ENCODE measurements at places on chromosomes 5 and 9. TPM values are rescaled to one million over a fixed set of nuclear protein-coding genes. Genes with fewer than 3 reads are reported as not detected.
A peak's percentile ranks its signal among the peaks of the same experiment; 100 is the strongest.

Gene OR1Q1
- total RNA-seq: not detected

Gene EPB41L4A
- total RNA-seq: not detected

Gene CDO1
- total RNA-seq: not detected

Gene CARD9
- 0.98 TPM for total RNA-seq

Gene NEUROG1
- not detected for total RNA-seq

DNA sequence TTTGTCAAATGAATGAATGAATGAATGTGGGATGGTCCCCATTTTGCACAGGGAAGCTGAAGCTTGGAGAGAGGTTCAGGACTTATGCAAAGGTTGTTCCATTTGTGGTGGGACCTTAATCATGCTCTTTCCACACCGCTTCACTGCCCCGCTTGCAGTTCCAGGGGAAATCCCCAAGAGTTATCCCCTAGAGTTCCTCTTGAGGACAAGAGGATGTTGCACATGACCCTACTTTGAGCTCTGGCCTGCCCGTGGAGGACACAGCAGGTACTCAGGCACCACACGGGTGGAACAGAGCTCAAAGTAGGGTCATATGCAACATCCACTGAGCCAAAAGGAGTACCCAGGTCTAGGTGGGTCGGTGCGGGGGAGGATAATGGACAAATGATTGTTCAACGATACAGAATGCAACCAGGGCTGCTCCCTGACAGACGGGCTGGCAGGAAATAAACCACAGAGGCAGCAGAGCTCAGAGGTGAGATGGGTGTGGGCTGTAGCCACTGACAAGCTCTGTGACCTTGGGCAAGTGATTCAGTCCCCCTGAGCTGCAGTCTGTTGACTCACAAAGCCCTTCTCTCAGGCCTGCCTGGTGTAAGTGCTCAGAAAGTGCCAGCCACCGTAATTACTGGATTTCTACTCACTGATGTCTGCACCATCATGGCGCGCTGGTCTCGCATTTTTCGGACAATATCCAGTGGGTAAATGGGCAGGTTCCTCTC is 60.3 kb upstream of the EPB41L4B start:
- DNase-seq: no peak

DNA sequence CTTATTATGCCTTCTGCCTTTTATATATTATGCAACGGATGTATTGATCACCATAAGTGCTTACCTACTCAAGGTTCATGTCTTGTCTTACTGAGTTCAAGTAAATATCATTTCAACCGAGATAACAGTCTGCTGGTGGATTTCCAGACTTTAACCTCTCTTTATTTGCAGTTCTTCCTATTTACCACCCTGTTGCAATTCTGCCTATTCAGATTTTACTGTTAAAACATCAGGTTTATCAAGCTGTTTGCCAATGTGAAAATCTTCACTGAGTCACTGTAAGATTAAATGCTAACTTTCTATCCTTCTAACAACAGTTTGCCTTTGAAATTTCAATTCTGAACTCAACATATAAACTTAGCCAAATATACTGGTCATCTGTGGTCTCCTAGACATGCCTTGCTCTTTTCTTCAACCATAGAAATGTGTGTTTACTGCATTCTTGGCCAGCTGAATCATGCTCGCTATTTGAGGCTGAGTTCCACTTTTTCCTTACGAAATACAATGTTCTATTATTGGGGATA is 471.7 kb upstream of the RORB start:
- DNase-seq: no peak

- peak; percentile 67 for DNase-seq
These were observed at the start of gene REEP2 for GRCh38 chr5:138438724-138439476. TSS of gene REEP2 (plus strand) at chr5:138439057. CDS start at chr5:138439209, 152 bp downstream.

- no peak for DNase-seq
These were observed 3.3 kb downstream of the SNAPC3 start for GRCh38 chr9:15426019-15426418.

DNA sequence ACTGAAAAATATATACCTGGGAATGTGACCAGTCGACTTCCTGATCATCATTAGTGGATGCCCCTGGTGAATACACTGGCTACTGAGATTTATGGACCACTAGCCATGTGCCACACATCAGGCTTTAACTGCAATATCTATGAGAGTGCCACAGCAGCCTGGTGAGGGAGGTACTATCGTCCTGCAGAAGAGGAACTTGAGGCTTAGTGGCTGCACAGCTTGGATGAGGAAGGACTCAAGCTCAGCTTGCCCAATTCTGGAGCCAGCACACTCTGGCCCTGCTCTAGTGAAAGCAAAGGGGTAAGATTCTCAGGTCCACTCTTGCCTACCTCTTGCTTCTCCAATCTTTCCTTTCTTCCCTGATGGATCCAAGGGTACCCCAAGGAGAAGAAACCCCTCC is 129.3 kb downstream of the ENTREP1 start:
- no peak for DNase-seq

DNA sequence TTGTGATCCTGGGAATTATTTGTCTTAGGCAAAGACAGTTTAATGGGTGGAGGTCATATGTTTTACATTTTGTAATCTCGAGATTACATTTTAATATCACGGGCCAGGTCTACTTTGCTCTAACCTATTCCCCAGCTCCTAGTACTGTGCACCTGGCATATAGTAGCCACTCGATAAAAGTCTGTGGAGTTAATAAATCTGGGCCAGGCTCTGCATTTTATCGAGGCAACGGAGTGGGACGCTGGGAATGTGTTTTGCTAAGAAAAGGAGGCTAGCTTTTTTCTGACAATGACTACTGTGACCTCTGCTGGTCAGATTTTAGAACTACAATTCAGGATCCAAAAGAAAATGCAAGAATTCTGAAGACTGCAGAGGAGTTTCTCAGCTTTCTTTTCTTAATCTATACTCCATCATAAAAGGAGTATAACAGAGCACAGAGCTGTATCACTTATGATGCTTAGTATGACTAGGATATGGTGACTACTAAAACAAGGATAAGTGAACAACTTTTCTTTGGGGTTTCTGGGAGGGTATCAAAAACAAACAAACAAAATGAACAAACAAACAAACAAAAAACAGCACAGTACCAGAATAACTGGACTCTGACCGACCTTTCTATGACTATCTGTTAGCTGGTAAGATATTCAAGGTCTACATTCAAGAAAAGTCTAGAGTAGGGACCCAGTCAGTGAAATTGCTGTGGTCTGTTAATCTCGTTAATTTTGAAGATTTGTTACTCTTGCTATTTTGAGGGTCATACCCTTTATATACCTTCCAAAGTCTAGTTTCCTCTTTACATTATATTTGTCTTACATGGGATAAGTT is 46.1 kb upstream of the CER1 start:
- peak; percentile 82 for DNase-seq

DNA sequence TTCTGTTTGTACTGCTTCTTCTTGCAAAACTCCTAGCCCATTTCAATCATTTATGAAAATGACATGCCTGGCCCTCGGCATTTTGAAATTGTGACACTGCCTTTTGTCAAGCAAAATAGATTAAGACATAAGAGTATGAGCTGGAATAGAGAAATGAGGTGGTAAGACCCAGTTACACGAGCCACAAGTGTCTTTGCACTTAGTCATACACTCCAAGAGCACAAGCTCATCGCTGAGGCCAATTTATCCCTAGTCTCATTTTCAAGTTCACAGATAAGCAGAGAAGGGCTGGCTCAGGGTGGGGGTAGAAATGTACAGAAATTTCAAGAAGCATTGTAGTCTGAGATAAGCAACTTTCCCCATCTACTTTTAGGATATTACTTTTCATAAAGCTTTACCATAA is 40.6 kb upstream of the MAP1B start:
- peak; percentile 16 for DNase-seq

- no peak for DNase-seq
These were observed 50.2 kb downstream of the PLPP1 start for GRCh38 chr5:55484531-55484930.

DNA sequence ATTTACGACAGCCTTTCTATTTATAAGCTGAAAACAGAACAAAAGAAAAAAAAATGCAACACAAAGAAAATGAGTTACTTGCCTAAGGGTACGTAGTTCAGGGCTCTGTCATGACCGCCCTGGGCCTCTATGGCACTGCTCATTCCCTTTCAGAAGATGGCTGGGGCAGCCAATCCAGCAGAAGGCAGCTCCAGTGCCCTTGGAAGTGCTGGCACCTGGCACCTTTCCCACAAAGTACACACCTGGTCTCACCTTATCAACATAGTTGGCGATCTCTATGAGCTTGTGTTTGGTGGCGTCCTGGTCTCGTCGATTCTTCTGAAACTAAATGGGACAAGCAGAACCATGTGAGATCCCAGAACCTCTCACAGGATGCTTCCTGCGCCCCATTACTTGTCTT is 53.2 kb downstream of the NIPAL4 start:
- DNase-seq: no peak

DNA sequence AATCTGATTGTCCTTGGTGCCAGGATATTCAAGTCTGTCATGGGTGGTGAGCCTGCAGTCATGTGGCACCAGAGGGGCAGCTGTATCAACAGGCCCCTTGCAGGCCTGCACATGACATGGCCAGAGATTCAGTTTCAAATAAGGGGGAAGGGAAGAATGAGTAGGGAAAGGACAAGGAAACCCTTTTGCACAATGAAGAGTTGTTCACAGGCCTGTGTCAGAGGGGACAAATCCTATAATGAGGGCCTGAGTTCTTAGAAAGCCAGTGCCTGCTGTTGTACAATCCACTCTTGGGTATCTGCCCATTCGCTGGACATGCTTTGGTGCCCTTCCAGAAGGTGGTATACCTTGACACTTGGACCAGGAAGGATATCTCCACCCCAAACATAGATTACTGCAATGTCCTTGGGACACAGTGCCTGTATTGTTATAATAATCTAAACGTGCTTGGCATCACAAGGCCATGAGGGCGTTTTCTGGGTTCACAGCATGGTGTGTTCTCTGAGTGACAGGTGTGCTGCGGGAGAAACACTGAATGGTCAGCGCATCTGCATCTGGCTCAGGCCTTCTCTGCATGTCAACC is 1.9 kb upstream of the TMEM171 start:
- no peak for DNase-seq

DNA sequence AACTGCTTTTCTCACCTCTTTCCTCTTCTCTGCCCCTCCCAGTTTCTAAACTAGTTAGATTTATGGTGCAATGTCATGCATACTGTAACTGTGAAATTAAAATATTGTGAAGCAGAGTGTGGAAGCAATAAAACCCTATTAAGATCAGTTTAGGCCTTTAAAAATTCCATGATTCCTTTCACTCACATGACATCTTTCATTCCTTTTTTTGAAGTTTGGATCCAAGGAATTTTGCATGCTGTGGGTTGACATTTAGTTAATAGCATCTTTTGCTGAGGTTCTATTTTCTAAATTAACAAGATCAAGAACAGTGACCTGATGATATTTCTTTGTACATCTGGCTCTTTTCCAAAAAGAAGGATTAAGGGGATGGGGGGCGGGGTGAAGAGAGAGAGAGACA is 13.7 kb downstream of the FOXD1 start:
- DNase-seq: no peak

GRCh38 chr5:16929831-16930230 is 6.3 kb downstream of the MYO10 start:
- no peak for DNase-seq

- DNase-seq: no peak
These were observed 5.5 kb downstream of the ANXA2R start for GRCh38 chr5:43034591-43034968.

DNA sequence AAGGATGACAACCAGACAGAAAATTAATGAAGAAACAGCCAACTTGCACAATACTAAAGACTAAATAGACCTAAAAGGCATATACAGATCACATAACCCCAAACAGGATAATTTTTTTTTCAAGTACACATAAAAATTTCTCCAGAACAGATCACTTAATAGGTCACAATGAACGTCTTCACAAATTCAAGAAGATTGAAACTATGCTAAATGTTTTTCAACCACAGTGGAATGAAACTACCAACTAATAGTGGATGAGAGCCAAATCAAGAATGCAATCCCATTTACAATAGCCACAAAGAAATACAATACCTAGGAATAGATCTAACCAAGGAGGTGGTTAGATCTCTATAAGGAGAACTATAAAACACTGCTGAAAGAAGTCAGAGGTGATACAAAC is 145.8 kb downstream of the TMEM232 start:
- DNase-seq: no peak

DNA sequence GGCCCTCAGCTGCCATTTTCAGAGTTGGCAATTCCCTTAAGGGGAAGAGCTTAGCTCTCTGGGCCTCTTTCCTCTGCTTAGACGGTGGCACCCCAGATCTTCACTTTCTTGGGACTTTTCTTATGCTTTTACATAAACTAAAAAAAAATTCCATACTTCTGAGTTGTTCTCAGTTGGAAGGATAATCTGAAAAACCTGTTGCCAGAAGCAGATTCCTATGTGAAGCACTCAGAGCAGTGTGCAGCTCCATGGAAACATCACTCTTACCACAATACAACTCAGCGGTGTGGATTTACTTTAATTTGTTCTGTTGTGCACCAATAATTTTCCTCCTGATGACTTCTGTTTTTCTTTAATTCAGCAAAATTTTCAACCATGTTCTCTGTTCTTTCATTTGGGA is 44.1 kb upstream of the MROH2B start:
- no peak for DNase-seq

GRCh38 chr9:8579661-8580060 is 780.1 kb upstream of the DMAC1 start:
- no peak for DNase-seq

GRCh38 chr5:74717596-74717995 is 32.6 kb downstream of the HEXB start:
- no peak for DNase-seq

DNA sequence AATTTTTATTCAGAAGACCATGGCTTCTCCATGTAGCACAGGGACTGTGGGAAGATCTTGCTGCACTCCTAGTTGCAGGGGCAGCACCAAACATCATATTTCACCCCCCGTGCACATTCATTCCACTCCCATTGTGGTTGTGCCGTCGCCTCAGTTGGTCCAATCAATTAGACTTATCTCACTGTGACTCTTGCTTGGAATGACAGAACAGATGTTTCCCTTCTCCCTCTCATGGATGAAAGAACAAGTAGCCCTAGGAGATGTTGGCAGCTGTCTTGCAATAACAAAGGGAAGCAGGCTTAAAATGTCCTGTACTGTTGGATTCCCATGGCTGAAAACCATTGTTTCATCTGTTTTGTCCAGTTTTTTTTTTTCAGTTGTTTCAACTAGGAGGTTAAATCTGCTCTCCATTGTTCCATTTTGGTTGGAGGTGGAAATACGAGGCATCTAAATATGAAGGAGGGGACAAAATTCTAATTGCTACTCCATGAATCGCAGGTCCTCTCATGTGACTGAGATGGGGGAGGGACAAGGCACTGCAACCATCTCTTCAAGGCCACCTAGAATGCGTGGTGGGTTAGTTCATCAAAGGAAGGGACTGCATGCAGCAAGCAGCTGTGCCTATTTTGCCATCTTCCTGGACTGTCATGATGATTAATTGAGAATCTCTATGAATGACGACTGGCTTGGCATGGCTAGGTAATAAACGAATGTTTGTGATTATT is 214.4 kb downstream of the NSG2 start:
- no peak for DNase-seq

DNA sequence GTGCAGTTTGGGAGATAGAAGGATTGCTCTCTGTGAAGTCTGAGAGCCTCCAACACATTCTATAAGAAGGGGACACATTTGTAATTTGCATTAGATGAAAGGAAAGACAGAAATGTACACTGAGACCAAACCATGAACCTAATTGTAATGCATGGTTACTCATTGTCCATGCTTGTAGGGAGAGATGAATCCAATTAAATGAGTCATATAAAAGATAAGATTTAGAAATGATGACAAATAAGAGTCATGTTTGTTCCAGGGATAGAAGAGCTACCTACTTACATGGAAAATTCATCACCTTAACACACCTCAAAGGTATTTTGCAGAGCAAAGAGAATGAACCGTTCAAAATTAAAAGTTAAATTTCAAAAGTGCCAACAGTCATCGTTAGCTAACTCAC is 85.1 kb downstream of the FBXL7 start:
- DNase-seq: no peak

GRCh38 chr5:107640568-107640967 is 30.2 kb downstream of the EFNA5 start:
- DNase-seq: no peak
